ENCODE measurements at places on chromosomes 11 and 22. TPM values are rescaled to one million over a fixed set of nuclear protein-coding genes. Genes with fewer than 3 reads are reported as not detected.

MPZL2 gene
- total RNA-seq = 0.50 TPM

DNA sequence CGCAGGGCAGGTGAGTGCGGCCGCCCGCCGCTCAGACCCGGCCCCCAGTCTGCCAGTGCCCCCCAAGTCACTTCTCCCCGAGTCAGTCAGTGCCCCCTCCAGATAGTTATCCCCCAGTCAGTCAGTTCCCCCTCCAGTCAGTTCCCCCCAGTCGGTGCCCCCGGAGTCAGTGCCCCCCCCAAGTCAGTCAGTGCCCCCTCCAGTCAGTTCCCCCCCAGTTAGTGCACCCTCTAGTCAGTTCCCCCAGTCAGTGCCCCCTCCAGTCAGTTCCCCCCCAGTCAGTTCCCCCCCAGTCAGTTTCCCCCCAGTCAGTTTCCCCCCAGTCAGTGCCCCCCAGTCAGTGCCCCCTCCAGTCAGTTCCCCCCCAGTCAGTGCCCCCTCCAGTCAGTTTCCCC is 411 bp downstream of the PPP6R2 start:
- no peak for DNase-seq

GRCh38 chr11:13375798-13376197 is 87.2 kb downstream of the BTBD10 start:
- no peak for DNase-seq

KIF18A gene
- 5.3 TPM for total RNA-seq

- no peak for DNase-seq
Observed at GRCh38 chr11:70713086-70713835, 314.9 kb downstream of the CTTN start.

DNA sequence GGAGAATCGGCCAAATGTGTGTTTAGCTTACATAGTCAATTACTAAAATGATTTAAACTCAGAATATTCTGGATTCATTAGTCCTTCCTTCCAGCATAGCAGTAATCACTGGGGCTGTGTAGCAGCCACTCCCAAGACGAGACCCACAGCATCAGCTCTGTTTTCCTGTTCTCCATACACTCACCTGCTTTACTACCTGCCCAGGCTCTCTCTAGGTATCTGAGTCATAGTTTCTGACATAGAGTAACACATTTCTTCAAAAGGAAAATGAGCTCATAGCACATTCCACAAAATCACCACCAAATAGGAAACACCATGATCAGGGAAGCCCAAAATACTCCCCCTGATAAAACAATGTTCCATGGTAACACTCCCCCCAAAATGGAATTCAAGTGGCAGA is 22.9 kb downstream of the MORC2 start:
- DNase-seq = no peak

GRCh38 chr22:50009765-50010675 is 2.5 kb downstream of the IL17REL start:
- DNase-seq = no peak

RAG1 gene
- total RNA-seq = 0.27 TPM

CCDC188 gene
- total RNA-seq = not detected

KCNA4 gene
- total RNA-seq = not detected

- DNase-seq = no peak
Observed at GRCh38 chr11:92830377-92831155, 138.9 kb upstream of the MTNR1B start.

DNA sequence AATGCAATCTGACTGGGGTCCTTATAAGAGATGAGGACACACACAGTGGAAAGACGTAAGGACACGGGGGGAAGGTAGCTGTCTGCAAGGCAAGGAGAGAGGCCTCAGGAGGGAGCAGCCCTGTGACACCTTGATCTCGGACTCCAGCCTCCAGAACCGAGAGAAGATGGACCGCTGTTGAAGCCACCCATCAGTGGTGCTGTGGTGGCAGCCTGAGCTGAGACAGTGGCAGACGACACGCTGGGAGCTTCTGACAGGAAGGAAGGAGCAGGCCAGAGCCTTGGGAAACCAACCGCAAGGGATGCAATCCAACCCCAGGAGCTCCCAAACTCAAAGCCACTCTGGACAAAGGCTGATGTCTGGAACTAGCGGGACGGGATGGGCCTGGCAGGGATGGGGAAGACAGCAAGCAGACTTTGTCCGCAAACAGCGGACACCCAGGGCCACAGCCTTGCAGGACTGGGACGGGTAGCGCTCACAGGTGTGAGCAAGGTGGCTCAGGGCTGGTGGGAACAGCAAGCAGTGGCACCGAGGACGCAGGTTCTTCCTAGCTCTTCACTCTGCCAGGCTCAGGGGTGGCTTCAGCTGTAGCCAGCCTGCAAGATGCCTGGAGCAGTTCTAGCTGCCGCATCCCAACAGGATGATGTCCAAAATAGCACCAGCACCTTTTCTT is 10.9 kb downstream of the LTO1 start:
- no peak for DNase-seq

- no peak for DNase-seq
Observed at GRCh38 chr22:39351689-39352214, 2.0 kb downstream of the SYNGR1 start.

GLB1L3 gene
- 2.0 TPM for total RNA-seq

DNA sequence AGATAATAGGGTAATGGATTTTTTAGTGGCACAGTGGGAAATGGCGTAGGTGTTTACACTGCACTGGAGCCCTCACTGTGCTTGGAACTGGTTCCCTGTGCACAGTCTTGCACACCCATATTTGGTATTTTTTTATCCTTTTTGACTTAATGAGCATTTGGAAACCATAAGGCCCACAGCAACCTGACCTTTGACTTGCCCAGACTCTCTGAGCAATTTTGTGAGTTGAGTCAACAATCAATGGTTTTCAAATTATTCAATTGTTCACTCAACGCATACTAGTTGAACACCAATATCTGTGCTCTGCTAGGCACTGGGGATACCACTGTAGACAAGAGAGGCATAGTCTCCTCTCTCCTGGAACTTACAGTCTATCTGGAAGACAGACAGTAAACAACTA is 14.3 kb downstream of the CD44 start:
- no peak for DNase-seq

GRCh38 chr22:48700566-48701295 is 1126.9 kb downstream of the BRD1 start:
- no peak for DNase-seq

ASCC2 gene
- total RNA-seq = 65.9 TPM

DNA sequence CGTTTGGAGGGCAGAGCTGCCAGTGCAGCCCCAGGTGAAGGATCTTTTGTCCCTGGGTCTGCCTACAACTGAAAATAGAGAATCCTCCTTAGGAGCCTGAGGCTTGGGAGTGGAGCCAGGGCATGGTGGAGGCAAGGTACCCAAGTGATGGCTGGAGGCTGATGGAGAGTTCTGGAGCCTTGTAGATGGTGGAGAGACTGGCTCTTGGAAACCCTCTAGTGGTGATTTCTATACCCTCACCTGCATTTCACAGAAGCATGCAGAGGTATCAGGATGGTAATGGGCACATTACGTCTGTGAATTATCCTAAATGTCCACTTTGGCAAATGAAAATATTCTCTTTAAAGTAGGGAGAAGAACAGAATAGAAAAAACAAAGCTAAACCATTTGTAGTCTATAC is 44.4 kb downstream of the INSC start:
- no peak for DNase-seq

HBB gene
- total RNA-seq = 1.3 TPM

Measured in T-helper 17 cell (primary cell).